ENCODE measurements at places on chromosomes 3 and 15. TPM values are rescaled to one million over a fixed set of nuclear protein-coding genes. Genes with fewer than 3 reads are reported as not detected.

Gene MEIS2
- 184 TPM for total RNA-seq

Gene ZNF774
- 2.6 TPM for total RNA-seq

Gene CMTM6
- total RNA-seq, result 118 TPM

Gene SNX1
- total RNA-seq, result 74.5 TPM

Gene PPM1L
- total RNA-seq, result 3.2 TPM

Gene ADAMTS7
- total RNA-seq, result 0.29 TPM

Gene AADACL2
- total RNA-seq, result not detected

Gene CELSR3
- total RNA-seq, result 3.4 TPM

Gene TRPM1
- total RNA-seq, result not detected

Gene CELF6
- 1.9 TPM for total RNA-seq

Gene POU1F1
- not detected for total RNA-seq

Gene AEN
- total RNA-seq, result 9.3 TPM

Gene EPHB1
- total RNA-seq, result not detected

Gene TJP1
- total RNA-seq, result 191 TPM

Gene SHQ1
- 8.2 TPM for total RNA-seq

DNA sequence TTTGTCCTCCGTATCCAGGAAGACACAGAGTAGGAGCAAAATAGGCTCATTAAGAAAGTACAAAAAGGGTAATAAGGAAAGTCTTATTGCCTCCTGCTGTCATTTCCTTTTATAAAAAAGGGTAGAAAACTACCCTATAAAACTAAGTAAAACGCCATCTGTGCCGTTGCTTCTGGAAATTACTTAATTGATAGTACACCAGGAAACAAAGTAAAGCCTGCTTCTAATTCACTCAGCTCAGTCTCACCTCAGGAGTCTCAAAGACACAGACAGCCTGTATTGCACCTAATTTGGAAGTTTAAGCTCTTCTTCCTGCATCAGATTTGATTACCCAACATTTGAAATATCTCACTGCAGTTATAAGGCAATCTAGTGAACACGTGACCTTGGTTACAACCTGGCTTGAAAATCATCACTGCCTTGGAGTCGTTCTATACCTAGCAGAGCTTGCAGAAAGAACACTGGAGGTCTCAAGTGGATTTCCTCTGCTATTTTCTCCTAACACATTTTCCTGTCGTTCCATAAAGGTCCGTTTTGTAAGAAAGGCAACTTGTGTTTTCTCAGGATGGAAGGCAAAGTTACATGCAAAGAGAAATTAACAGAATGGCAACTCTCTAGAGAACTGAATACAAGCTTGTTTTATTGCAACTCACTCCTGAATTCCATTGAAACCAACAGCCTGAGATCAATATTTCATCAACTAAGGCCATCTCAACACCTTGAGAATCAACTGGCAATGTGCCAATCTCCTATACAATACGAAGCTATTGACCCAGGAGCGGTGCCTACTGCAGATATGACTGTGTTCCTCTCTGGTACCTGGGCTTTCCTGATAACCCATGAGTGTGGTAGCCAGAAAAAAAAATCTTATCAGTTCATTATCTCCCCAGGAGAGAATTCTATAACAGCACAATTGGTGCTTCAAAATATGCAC is 203.3 kb upstream of the LMCD1 start:
- no peak for DNase-seq

DNA sequence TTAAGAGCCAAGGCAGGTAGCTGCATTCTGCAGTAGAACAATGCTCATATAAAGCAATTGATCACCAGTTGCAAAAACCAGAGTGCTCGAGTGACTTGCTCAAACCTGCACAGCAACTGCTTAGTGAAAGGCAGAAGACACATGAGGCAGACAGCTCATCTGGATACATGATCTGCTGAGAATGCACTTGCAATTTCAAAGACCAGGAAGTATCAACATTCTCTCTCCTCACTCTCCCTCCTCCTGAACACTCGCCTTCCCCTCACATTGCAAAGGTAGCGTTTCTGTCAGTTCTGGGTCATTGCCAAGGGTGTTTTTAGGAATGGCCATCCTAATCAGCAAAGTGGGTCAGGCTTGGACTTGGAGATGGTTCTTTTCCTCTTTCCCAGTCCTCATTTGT is 61.0 kb downstream of the BFSP2 start:
- no peak for DNase-seq

GRCh38 chr15:79283252-79284048 is 928 bp downstream of the ANKRD34C start:
- no peak for DNase-seq

GRCh38 chr3:31533169-31534064 is 692 bp downstream of the STT3B start:
- DNase-seq, result peak; percentile 61

DNA sequence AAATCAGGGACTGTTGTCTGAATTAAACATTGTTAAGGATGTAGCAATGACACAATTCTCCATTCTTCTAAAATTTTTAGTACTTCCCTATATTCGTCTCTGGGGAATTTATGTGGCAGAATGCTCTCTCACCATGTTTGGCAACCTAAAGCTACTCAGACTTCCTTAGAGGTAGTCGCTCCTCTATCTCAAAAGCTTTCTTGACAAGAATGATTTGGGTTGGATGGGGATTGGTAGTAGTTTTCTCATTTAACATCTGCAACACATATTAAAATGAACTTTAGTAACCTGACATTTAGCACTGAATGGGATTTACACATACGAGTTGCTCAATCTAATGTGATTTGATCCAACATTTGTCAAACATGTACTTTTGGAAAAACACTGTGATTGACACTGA is 233.3 kb downstream of the RBMS3 start:
- no peak for DNase-seq

- DNase-seq, result no peak
Observed at GRCh38 chr3:59563072-59563605, 513.3 kb upstream of the CFAP20DC start.

DNA sequence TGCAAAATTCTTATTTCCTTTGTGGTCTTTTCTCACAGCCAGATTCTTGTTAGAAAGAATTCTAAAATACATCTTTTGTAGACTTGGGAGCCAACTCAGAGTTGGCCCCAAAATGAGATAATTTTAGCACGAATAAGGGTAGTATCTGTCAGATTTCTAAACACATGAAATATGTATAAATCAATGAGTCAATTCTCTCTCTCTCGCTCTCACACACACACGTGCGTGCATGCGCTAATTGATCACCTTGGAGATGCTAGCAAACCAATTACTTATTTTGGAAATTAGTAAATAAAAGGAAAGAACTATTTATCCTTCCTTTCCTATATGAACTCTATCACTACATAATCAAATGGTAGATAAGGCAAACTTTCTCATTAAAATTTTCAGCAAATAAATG is 32.9 kb upstream of the PIK3R4 start:
- DNase-seq, result no peak

DNA sequence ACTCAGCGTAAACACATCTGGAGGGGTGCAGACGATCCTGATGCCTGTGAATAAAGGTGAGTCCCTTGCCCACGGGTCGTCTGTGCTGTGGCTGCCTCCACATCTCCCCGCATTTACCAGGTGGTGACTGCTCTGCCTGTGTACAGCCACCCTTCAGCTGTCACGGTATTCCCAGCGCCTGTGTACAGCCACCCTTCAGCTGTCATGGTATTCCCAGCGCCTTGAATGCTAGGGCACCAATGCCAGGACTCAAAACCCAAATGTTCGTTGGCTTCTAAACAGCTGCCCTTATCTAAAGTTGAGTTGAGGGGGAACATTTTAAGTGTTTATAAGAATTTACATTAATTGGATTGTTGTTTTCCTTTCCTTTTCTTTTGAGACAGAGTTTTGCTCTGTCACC is 27.4 kb downstream of the MAP6D1 start:
- no peak for DNase-seq

- no peak for DNase-seq
Observed at GRCh38 chr3:21620511-21621155, 130.4 kb downstream of the ZNF385D start.

GRCh38 chr3:11637901-11638458 is 5.7 kb downstream of the VGLL4 start:
- no peak for DNase-seq

DNA sequence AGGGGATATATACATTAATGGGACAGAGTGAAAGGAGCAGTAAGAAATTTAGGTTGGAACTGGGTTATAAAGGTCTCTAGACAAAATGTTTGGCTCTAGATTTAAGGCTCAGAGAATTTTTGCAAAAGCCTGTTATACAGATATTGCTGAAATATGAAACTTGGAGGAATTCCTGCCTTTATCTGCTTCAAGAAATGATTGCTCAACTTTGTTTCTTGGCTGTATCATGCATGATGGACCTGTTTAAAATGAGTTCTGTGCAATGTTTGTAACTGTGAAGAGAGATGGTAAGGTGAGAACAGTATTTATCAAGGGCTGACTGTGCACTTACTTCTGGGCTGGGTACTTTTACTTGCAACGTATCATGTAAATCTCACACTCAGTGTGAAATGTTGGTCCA is 3.3 kb downstream of the CRYBG3 start:
- no peak for DNase-seq

GRCh38 chr3:128001576-128001975 is 50.7 kb upstream of the SEC61A1 start:
- DNase-seq, result no peak

GRCh38 chr15:92102395-92102755 is 248.9 kb downstream of the SLCO3A1 start:
- DNase-seq, result no peak

DNA sequence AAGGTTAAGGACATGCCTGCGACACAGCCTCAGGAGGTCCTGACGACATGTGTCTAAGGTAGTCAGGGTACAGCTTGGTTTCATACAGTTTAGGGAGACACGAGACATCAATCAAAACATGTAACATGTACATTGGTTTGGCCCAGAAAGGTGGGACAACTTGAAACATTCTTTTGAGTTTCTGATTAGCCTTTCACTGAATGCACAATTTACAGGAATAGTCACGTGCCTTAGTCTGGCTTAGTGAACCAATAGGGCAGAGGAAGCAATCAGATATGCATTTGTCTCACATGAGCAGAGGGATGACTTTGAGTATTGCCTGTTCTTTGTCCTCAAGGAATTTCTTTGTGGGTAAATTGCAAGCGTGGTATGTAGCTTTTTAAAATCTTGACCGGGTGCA is 24.5 kb upstream of the HDAC11 start:
- DNase-seq, result no peak

GRCh38 chr15:100784493-100785180 is 95.0 kb upstream of the ALDH1A3 start:
- no peak for DNase-seq

- no peak for DNase-seq
Observed at GRCh38 chr3:188326111-188326510, 172.2 kb downstream of the LPP start.

DNA sequence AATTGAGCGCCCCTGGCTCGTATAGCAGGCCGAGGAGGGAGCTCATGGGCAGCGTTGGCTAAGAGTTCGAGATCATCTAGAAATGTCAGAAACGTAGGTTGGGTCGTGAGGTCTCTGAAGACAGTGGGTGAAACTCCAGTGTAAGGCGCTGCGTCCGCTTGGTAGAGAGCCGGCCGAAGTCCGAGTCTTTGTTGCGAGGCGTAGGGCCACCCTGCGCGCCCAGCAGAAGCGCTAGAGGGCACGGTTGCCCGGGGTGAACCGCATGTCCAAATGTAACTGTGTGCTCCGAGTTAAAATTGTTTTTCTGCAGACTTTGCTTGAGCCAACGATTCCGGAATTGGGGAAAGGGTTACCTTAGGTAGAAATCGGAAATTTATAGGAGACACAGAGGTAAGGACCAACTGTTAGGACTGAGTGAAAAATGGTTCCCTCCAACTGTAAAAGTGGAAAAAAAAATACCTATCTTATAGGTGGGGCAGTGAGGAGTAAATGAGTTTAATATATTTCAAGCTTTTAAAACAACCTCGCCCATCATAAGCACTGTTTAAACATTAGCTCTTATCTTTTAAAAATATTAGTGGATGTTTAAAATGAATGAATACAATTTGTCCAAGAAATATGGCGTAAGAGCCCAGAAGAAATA is 993 bp upstream of the SIAH2 start:
- peak; percentile 66 for DNase-seq

- DNase-seq, result no peak
Observed at GRCh38 chr3:170689296-170689829, 103.5 kb upstream of the SLC7A14 start.

- DNase-seq, result no peak
Observed at GRCh38 chr15:70650567-70651302, 112.6 kb downstream of the UACA start.

- DNase-seq, result peak; percentile 84
Observed at GRCh38 chr15:67150023-67150860, 84.8 kb downstream of the SMAD3 start.

DNA sequence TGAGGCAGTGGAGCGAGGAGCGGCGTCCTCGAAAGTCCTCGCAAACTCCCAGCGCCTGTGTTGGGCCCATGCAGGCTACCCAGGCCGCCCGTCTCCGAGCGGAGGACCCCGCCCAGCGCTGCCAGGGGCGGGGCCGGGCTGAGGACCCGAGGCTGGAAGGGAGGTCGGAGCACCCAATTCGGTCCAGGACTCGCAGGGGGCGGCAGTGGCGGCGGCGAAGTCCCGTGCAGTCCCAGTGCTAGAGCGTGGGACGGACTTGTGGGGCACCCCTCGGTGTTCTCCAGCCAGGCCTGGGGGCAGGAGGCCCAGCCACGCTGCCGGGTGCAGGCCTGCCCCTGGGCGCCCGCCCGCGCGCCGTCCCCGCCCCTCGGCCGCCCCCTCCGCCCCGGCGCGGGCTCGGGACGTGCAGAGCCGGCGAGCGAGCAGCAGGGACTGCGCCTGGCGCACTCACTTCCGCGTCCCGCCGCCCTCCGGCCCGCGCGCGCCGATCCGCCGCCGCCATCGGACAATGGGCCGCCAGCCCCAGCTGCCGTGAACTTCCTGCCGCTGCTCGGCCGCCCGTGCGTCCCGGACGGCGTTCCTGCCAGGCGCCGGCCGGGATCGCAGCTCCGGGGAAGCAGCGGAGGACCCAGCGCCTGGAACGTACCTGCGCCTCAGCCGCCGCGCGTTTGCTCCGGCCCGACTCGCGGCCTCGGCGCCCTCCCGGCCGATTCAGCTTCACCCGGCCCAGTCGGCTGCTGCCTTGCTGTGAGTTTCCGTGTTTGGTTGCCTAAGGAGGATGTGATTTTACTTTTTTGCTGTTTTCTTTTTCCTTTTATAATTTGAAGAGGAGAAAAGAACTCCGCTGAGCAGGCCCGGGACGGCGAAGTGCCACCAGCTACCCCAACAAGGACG is 596 bp upstream of the LIMD1 start:
- DNase-seq, result peak; percentile 73

- no peak for DNase-seq
Observed at GRCh38 chr3:42698911-42699230, 3.7 kb downstream of the HHATL start.

DNA sequence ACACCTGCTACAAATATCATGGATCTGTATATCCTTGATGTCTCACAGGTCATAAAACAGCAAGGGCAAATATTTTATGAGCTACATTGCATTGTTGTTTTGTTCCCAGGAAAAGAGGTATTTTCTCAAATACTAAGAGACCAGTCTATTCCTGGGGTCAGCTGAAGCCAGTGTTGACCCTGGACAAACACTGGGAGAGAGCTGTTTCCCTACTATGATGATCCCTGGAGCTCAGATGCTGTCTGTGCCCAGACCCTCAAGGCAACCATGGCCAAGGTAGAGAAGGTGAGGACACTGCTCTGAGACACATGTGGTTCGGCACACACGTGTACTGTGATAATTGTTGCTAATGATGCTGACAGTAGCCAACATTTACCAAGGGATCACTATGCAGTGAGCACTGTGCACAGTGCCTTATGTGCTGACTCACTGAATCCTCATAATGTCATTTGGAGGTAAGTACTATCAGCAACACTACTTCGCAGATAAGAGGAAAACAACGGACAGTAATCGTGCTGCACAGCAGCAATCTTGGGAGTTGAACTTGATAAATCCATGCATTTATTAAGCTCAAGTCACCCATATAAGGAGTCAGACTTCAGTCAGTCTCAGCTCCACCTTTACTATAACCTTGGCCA is 943.6 kb downstream of the FHIT start:
- no peak for DNase-seq

GRCh38 chr3:2921903-2922302 is 188.3 kb downstream of the IL5RA start:
- no peak for DNase-seq
